Left renal cortex interstitium (tissue), 4 donors: ENCODE measurements at places on chromosomes 12 and 14. TPM values are rescaled to one million over a fixed set of nuclear protein-coding genes. Genes with fewer than 3 reads are reported as not detected.

- DNase-seq, result no peak
These were observed 8.3 kb downstream of the RNASE6 start for GRCh38 chr14:20789230-20789813.

CD69 gene
- 3.7 TPM for polyA plus RNA-seq

TSFM gene
- polyA plus RNA-seq, result 41.1 TPM

AQP6 gene
- polyA plus RNA-seq, result 13.5 TPM
